ENCODE measurements at places on chromosomes 6 and 20. TPM values are rescaled to one million over a fixed set of nuclear protein-coding genes. Genes with fewer than 3 reads are reported as not detected.

The MARCKS gene
- total RNA-seq: 48.6 TPM

- DNase-seq: no peak
Measured at GRCh38 chr6:20024316-20024673, 187.1 kb downstream of the ID4 start.

DNA sequence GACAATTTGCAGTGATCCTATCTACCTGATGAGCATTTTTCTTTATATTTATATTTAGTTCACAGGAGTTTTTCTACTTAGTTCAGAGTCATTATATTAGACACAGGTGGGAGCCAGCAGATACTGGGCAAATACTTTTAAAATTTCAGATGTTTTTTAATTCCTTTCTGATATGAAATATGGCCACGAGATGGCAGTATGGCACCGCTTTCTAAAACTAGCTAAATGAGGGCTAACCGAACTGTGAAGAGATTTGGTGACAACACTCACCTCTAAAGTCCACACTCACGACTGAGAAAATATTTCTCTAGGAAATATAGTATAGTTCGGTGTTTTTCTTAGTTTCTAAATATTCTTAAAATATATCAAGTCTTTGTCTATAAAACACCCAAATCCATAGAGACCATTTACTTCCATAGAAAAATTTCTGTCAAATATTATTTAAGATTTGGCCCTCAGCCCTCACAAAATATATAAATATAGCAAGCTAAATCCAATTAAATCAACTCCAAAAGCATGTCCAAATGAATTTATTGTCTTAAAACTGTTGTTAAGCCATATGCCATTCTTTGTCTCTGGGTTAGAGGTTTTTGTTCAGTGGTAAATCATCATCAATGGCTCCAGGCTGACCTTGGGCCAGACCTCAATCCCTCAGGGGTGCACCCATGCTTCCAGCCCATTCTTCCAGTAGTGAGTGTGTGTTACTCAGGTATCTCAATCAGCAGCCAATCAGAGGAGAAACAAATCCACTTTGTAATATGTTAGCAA lies 63.6 kb downstream of the HUS1B start:
- DNase-seq: peak; percentile 54

DNA sequence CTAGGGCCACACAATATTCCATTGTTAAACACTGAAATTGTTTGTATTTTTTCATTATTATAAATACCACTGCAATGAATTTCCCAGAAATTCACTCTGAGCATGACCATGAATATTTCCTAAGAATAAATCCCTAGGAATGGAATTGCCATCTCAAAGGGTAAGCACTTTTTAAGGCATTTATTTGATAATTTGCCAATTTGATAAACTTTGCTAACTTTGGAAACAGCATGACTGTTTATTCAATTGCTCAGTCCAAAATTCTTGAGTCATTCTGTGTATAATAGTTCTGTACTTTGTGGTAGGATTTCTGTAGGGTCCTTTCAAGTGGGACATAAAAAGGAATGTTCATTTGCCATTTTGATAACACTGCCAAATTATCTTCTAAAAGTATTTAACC lies 44.2 kb upstream of the TOX2 start:
- no peak for DNase-seq

GRCh38 chr20:6426287-6426891 lies 303.6 kb upstream of the FERMT1 start:
- no peak for DNase-seq

DNA sequence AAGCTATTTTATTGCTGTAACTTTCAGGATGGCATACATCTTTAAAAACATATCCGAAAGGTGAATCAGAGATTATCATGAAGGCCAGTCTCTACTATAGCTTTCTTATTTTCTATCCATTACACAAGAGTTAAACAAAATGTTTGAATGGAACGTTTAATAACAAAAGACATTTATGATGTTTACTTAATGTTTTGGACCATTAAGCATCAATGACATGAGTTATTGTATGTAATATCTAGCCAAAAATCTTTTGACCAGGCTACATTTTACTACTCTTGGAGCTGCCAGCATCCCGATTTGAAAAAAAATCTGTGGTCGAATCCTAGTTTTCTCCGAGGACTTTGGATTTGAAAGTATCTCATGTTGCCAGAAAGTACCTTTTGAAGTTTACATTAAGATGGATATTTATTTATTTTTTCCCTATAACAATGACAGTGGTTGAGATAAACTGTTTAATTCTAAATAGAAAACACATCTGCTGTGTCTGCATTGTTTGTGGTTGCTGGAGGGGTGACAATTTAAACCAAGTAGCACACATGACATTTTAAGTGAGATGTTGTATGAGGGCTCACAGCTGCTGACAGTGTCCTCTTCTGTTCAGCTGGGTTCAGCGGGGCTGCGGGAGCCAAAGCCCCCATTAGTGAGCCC lies 293.7 kb upstream of the TCF21 start:
- peak; percentile 66 for DNase-seq

Measured in Caki2 (cell line).